ENCODE measurements at places on chromosomes 2 and 18.

DNA sequence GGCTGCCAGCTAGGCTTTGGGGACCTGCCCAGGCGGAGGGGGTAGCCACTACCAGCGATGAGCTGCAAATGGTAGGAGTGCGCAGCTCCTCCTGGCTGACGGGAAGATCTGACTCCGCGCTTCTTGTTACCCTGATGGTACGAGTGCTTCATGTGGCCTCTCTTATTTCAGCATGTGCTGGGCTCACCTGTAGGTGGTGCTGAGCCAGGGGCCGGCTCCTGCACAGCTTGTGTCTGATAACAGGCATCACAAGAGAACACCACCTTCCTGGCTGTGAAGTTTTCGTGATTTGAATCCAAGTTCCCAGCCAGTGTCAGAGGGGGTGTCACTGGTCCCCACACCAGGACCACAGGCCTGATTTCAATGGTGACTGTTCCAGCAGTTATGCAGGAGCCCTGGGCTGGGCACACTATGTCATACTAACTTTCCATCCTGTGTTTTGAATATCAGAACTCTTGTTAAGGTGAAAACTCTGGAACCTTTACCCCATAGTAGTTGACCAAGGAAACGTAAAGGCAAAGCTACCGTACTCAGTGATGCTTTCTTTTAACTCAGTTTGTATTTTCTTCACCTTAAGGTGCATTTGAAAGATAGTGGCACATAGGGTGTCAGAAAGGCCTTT lies 28.0 kb downstream of the APCDD1 start:
- DNase-seq: no peak

DNA sequence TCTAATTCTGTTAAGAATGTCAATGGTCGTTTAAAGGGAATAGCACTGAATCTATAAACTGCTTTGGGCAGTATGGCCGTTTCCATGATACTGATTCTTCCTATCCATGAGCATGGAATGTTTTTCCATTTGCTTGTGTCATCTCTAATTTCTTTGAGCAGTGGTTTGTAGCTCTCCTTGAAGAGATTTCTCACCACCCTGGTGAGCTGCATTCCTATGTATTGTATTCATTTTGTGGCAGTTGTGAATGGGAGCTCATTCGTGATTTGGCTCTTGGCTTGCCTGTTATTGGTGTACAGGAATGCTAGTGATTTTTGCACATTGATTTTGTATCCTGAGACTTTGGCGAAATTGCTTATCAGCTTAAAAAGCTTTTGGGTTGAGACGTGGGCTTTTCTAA lies 38.3 kb upstream of the WDR75 start:
- DNase-seq: no peak

DNA sequence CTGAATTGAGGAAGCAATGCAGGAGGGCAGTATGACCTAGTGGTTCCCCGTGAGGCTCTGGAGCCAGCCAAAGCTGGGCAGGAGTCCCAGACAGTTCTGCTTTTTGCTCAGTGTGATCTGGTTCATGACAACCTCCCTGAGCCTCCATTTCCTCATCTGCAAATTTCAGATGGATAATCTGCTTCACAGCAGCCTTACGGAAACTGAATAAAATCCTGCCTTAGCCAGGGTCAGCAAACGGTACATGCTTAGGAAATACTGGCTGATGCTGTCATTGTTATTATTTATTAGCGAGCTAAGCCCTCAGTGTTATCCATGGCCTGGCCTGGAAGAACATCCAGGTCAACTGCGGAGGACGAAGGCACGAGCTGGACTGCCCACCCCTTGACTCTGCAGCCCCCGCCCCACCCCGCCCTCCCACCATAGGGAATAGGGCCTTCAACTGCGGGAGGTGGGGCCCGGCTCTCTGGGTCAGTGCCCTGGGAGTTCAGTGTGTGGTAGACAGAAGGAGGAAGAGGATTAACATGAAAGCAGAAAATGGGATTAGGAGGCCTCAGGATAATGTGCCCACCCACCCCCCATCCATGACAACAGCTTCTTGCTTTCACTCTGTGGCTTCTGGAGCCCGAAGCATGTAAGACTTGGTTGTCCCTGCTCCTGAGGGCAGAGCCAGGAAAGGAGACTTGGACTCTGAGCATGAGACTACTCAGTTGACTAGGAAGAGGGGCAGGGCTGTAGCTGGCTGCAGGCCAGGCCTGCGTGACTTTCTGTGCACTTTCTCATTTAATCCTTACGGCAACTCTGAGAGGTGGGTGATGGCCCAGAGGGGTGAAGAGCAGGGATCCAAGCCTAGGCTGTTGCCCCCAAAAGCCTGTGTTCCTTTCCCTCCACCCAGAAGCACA lies 13.1 kb downstream of the PKDCC start:
- DNase-seq: no peak

- no peak for DNase-seq
These were observed 3.5 kb upstream of the RFX8 start for GRCh38 chr2:101478181-101479001.

GRCh38 chr18:31596081-31596872 lies 4.6 kb downstream of the TTR start:
- DNase-seq: no peak

GRCh38 chr2:96116424-96116878 lies at the start of gene ADRA2B:
Gene ADRA2B, minus strand, starts transcription at chr2:96116571. Its CDS starts 422 bp downstream, at chr2:96116149.
- peak; percentile 61 for DNase-seq

DNA sequence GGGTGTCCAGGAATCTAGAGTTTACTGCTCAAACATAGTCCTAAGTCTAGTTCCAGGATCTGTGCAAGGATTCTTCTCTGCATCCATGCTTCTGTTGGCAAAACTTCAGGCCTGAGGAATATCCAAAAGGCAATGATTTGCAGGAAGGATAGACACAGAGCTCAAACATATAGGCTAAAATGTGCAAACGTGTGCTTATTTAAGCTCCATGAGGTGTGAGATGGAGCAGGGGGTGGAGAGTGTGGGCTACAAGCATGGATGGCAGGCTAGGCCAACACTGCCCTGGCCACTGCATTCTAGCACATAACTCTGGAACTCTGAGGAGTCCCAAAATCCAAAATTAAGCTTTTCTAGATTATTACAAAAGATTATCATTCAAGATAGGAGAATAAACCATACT lies 301.1 kb downstream of the PAX3 start:
- DNase-seq: no peak

DNA sequence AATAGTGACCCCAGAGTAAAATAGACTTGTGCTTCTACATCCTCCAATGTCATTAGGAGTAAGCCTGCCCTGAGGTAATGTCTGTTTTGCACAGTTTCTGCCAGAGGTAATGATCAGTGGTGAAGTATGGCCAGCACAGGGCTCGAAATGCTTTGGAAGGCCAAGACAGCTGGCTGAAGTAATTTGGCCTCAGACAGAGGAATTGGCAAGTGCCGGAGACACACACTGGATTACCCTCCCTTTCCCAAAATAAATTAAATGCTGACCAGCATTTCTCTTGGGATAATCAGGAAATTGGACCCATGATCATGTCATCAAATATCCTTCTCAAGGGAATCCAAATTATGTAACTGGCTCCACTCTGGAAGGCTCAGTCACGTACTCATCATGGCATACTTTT lies 379.0 kb upstream of the CHST9 start:
- no peak for DNase-seq

GRCh38 chr2:217252181-217252580 lies 392.3 kb upstream of the TNP1 start:
- no peak for DNase-seq

GRCh38 chr2:234939996-234940395 lies 11.8 kb upstream of the SH3BP4 start:
- no peak for DNase-seq

GRCh38 chr2:210227290-210228088 lies 2.2 kb upstream of the ACADL start:
- no peak for DNase-seq

DNA sequence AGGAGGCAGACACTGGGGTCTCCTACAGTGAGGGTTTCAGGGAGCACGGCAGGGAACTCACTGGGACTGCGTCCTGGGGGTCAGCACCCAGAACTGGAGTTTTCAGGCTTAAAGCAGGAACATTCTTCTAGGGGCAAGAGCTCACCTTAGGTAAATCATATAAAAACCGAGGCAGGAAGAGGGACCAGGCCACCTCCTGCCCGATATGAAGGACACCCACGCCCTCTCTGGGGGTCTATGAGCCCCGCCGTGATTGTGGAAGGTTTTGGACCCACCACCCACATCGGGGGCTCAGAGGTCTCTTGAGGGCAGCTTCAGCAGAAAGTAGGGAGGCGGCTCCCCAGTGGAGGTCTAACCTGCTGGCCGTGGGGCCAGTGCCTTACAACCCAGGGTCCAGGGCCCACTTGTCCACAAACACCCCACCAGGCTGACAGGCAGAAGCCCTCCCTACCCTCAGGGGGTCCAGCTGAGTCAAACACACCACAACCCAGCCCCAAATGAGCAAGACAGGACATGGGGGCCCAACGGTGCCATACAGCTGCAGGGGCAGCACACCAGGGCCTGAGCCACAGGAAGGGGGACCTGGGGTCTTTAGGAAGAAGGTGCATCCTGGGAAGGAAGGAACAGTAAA lies 25.3 kb downstream of the CROCC2 start:
- no peak for DNase-seq

GRCh38 chr18:39776766-39777165 lies 2178.3 kb upstream of the PIK3C3 start:
- no peak for DNase-seq

DNA sequence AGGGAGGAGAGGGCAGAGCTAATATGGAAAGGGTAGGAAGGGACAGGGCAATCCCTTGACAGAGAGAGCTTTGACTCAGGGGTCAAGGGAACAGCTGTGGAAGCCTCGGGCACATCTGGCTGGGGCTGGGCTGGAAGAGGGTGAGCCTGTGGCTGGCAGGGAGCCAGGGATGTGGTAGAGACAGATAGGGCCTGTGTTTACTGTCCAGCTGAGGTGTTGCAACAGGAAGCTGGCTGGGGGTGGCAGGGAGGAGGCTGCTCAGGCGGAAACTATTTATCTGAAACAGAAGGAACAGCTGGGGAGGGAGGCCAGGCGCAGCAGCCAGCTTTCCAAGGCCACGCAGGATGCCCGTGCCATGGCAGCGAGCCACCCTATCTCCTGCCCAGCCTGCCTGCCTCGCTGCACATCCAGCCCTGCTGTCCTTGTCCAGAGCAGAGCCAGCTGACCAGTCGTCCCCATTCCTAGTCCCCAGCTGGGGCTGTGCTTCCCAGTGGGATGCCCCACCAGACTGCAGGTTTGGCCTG lies 264.7 kb downstream of the CYP26B1 start:
- no peak for DNase-seq

DNA sequence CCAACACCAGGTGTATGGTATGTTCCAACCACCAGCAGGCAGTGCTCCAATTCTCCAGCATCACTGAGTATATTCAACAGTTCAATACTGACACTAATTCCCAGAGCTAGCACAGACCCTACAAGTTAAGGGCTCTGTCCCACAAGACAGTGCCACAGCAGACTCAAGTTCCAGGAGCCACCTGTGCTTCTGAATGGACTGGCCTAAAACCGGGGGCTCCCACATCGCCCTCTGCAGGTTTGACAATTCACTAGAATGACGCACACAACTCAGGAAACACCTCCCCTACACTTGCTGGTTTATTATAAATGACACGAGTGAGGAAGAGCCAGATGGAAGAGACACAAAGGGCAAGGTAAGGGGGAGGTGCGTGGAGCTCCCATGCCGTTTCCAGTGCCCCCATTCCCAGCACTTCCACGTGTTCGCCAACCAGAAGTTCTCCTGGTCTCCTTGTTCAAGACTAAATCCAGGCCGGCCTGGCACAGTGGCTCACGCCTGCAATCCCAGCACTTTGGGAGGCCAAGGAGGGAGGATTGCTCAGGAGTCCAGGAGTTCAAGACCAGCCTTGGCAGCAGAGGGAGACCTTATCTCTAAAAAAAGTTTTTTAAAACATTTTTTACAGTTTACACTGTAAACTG lies 12.2 kb upstream of the ATP6V1B1 start:
- DNase-seq: no peak

GRCh38 chr2:127146820-127147502 lies 40.0 kb upstream of the BIN1 start:
- DNase-seq: no peak

DNA sequence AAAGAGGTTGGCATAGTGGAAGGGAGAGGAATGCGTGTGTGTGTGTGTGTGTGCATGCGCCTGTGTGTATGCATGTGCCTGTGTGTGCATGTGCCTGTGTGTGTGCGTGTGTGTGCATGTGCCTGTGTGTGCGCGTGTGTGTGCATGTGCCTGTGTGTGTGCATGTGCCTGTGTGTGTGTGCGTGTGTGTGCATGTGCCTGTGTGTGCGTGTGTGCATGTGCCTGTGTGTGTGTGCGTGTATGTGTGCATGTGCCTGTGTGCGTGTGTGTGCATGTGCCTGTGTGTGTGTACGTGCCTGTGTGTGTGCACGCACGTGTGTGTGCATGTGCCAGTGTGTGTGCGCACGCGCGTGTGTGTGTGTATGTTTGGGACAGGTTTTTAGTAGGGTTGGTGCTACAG lies 205.1 kb downstream of the MEMO1 start:
- no peak for DNase-seq

GRCh38 chr2:142112757-142113221 lies 18.0 kb downstream of the LRP1B start:
- DNase-seq: no peak

- no peak for DNase-seq
These were observed 18.7 kb downstream of the SH3BP4 start for GRCh38 chr2:234970477-234970882.

GRCh38 chr18:74587441-74587840 lies 10.2 kb upstream of the ZNF407 start:
- DNase-seq: no peak

- no peak for DNase-seq
These were observed 12.9 kb downstream of the CGREF1 start for GRCh38 chr2:27105981-27106380.

GRCh38 chr2:120590841-120591240 lies 144.8 kb upstream of the GLI2 start:
- DNase-seq: no peak

- DNase-seq: no peak
These were observed 127.9 kb downstream of the UXS1 start for GRCh38 chr2:106065983-106066820.

GRCh38 chr2:40827392-40827791 lies 375.5 kb upstream of the SLC8A1 start:
- no peak for DNase-seq

DNA sequence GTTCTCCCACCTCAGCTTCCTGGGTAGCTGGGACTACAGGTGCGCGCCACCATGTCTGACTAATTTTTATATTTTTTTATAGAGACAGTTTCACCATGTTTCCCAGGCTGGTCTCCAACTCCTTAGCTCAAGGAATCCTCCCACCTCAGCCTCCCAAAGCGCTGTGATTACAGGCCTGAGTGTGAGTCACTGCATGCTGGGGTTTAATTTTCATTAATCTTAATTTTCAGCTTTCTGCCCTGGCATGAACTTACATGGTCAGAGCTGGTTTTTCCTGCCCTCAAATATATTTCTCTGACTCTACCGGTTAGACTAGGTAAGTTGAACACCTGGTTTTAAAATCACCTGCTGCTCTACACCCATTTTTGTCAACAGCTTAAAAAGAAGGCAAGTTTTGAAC lies 3.1 kb downstream of the MARCHF7 start:
- no peak for DNase-seq

Data from stimulated activated CD8-positive, alpha-beta memory T cell treated with anti-CD3 and anti-CD28 coated beads, Interleukin-15, amount 100 ng/mL, for 1 hour (primary cell).